ENCODE measurements at places on chromosomes 4 and X. TPM values are rescaled to one million over a fixed set of nuclear protein-coding genes. Genes with fewer than 3 reads are reported as not detected.

DNA sequence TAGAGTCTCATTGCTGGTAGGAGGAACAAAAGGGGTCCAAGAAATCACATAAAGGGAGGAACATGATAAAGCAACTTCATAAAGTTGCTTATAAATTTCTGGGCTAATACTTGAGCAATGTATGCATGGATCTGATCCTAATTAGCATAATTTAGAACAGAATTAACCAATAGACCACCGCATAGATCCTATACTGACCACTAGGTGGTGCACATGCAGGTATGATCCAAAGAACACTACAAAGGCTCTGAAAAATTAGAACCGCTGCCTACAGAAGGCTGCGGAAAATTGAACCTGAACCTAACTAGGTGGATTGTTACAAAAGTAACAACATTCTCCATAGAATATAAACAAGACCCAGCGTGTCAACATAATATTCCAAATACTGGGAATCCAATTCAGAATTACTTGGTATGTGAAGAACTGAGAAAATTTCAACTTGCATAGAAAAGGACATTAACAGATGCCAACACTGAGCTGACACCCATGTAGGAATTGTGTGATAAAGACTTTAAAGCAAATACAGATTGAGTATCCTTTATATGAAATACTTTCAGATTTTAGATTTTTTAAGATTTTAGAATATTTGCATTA, 23.3 kb downstream of the BRCC3 start:
- DNase-seq, result peak; percentile 51
- H3K27ac ChIP-seq, result no peak overlapping the region
- no peaks in the 10 kb centered on the region for H3K27me3 ChIP-seq

DNA sequence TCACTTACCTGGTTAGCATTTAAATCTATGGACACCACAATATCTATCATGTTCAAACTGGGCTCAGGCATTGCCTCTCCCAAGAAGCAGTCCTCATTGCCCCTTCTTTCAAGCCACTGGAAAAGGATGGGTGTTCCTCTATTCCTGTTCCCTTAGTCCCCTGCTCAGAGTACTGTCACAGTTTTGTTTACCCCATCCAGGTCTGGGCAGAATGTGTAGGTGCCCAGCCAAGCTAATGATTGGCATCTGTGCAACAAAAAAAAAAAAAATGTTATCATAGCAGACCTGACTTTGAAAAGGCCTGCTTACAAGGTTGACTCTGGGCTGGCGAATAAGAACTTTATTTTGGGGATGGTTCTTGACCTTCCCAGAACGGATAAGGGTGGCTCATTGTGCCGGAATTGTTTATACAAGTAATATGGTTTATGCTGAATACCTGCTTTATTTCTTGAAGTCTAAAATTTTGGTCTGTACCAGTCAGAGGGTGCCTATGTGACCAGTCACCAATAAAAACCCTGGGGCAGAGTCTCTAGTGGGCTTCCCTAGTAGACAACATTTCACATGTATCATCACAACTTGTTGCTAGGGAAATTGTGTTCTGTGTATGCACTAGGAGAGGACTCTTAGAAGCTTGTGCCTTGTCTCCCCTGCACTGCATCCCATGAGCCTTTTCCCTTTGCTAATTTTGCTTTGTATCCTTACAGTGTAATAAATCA, 47.9 kb downstream of the JADE3 start:
- no peak for DNase-seq
- H3K36me3 ChIP-seq, result no peaks in the 10 kb centered on the region
- peaks cover 4% of the 10 kb centered on the region for H3K27me3 ChIP-seq
- no peaks in the 10 kb centered on the region for H3K4me1 ChIP-seq
- H3K27ac ChIP-seq, result no peak overlapping the region

FGFR3 gene
- total RNA-seq, result 0.25 TPM

SERPINA7 gene
- not detected for total RNA-seq

All from CD4-positive, CD25-positive, alpha-beta regulatory T cell (primary cell).